ENCODE measurements at places on chromosomes 2 and 18.

DNA sequence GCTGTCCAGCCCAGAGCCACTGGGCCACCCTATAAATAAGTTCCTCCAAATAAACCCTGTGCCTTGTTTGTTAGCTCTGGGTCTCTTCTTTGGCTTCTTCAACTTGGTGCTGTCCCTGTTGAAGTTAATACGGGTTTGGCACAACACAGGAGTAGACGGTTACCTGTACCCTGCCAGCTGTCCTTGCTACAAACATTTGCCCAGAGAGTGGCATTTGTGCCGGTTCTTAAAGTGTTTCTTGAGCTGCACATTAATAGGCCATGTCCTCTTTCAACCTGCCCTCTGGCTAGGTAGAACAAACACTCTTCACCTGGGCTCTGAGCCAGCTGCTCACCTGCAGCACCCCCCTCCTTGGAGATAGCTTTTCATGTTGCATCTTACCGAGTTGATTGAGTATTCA lies 139.2 kb downstream of the NEDD4L start:
- no peak for DNase-seq

GRCh38 chr2:166519391-166519962 lies 25.4 kb upstream of the SCN7A start:
- no peak for DNase-seq

GRCh38 chr18:78716581-78716980 lies 263.0 kb upstream of the SALL3 start:
- DNase-seq = no peak

GRCh38 chr18:11775436-11776174 lies 75.6 kb upstream of the CHMP1B start:
- DNase-seq = no peak

DNA sequence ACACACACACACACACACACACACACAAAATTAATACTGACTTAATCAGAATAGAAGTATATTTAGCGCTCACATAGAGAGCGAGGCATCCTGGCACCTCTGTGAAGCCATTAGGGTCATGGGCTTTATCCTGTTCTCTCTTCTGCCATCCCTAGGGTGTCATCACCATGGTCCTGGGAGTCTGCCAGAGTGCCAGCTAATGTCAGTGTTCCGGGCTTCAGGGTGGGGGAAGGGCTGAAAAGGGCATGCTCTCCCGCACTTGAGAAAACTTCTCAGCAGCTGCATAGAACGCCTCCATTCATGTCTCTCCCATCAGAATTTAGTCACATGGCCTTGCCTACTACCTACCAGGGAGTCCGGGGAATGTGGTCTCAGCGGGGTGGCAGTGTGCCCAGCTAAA lies 19.7 kb upstream of the DYNC2LI1 start:
- DNase-seq = no peak

- peak; percentile 12 for DNase-seq
Measured at GRCh38 chr2:168663993-168664392, 138.4 kb upstream of the NOSTRIN start.

Measured in HFFc6 (cell line).